ENCODE measurements at places on chromosomes 16 and 17.

- DNase-seq = no peak
These were observed 17.1 kb downstream of the NME3 start for GRCh38 chr16:1754204-1754603.

GRCh38 chr17:15431196-15431595 is 36.2 kb downstream of the CDRT4 start:
- DNase-seq = no peak

DNA sequence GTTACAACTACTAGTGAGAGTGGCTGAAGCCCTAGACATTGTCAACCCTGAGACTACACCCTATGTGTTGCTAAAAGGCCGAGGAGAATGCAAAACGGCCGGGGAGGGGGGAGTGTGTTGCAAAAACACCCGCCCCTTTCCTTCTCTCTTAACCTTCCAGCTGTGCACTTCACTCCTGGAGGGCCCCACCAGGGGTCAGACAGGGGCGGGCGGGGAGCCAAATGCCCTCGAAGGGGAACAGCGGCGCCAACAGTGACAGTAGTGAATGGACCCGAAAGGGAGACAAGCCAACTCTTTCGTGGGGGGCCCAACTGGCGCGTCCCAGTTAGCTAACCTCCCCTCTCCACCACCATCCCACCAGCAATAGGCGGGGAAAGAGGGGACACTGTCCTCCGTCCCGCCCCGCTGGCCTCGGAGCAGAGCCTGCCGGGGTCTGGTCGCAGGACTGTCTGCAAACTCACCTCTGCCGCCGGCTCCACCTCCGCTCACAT is 352 bp downstream of the MARF1 start:
- DNase-seq = peak; percentile 70

DNA sequence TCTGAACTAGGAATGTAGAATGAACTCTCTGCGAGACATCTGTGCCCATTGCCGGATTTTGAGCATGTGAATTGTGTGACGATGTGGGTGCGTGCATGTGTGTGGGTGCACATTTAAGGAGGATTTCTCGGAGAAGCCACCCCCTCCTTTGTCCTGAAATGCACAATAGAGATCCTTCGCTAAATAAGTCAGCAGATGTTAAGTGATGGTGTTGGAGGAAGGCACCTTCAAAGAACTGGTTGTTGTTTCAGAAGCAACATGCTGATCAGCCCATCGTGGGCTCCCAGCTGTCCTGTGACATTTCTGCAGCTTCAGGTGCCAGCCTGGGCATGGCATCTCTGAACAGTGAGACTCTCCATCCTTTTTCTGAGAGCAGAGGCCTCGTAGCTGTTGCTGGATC is 194.9 kb downstream of the MSI2 start:
- no peak for DNase-seq

- DNase-seq = no peak
These were observed 48.7 kb downstream of the CPPED1 start for GRCh38 chr16:12754824-12755543.

DNA sequence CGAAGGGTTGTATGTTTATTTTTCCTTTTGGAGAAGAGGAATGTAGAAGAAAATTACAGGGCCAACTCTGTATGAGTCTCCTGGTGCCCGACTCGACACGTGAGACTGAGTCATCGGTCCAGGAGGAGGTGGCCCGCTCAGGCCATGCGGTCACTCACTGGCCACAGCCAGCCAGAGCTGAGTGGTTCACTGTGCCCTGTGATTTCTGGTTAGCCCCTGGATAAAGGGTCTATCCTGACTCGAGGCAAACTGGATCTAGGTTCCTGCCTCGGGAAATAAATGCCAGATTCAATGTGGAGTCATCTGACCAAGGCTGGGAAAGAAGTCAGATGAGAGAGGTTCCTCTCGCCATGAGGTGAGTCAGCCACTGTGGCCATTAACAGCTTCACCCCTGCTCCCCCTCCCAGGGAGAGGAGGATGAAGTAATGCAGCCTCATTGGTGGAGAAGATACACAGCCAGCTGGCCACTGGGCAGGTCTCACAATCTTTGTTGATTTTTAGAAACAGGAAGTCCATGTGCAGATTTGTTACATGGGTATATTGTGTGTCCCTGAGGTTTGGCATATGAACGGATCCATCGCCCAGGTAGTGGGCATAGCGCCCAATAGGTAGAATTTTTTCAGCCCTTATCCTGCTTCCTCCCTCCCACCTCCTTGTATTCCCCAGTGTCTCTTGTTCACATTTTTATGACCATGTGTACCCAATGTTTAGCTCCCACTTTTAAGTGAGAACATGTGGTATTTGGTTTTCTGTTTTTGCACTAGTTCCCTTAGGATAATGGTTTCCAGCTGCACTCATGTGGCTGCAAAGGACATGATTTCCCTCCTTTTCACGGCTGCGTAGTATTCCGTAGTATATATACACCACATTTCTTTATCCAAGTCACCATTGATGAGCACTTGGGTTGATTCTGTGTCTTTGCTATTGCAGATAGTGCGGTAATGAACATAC is 21.7 kb upstream of the USP36 start:
- no peak for DNase-seq

All from esophagus squamous epithelium (tissue), 5 donors.